ENCODE measurements at places on chromosomes 3 and 15. TPM values are rescaled to one million over a fixed set of nuclear protein-coding genes. Genes with fewer than 3 reads are reported as not detected.
A peak's percentile ranks its signal among the peaks of the same experiment; 100 is the strongest.

- no peaks in the 10 kb centered on the region for H3K4me1 ChIP-seq
- no peaks in the 10 kb centered on the region for H3K36me3 ChIP-seq
- DNase-seq, result no peak
- no peak overlapping the region for H3K4me3 ChIP-seq
Observed at GRCh38 chr3:57226176-57226575, 1.4 kb upstream of the APPL1 start.

DNA sequence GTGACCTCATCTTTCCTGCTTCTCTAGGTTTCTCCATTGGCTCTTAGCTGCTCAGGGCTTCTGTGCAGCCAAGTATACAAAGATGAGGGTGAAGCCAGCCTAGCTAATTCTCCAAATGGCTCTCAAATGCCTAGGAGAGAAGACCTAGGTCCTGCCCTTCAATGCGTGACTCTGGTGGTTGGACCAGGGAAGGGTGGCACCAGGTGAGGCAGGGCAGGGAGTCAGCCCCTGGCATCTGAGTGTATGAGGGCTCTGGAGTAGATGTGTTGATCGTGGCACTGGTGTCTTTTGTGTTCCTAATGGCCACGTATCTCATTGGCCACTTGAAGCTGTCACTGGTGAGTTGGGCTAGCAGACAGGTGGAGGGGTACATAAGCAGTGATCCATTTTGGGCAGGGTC, 59.8 kb downstream of the PDIA5 start:
- DNase-seq, result no peak
- H3K27ac ChIP-seq, result no peak overlapping the region
- H3K36me3 ChIP-seq, result no peaks in the 10 kb centered on the region
- H3K4me1 ChIP-seq, result peaks cover 4% of the 10 kb centered on the region

- peaks cover 5% of the 10 kb centered on the region for H3K27me3 ChIP-seq
- no peaks in the 10 kb centered on the region for H3K36me3 ChIP-seq
- H3K4me1 ChIP-seq, result no peaks in the 10 kb centered on the region
- DNase-seq, result no peak
- no peak overlapping the region for H3K27ac ChIP-seq
Observed at GRCh38 chr15:70023769-70024491, 73.8 kb downstream of the TLE3 start.

DNA sequence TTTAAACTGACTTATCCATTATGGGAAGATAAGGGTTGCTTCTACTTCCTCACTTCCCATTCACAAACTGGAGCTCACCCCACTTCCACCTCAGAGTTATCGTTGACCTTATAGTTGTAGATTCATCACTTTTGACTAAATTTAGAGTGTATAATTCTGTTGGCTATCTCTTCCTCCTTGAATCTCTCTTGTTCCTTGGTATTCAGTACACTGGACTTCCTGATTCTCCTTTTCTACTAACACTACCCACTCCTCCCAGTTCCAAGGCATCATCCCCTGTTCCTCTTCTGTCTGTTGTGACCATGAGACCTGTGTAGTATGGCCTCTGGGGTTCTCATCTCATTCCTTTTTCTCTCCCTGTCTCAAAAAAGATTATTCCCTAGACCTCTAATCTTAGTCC, 5.9 kb upstream of the GPR87 start:
- no peak overlapping the region for H3K27ac ChIP-seq
- no peaks in the 10 kb centered on the region for H3K4me1 ChIP-seq
- H3K27me3 ChIP-seq, result no peaks in the 10 kb centered on the region
- H3K4me3 ChIP-seq, result no peak overlapping the region

GRCh38 chr3:99648101-99648500, 9.7 kb downstream of the COL8A1 start:
- no peak overlapping the region for H3K4me3 ChIP-seq
- no peak overlapping the region for H3K27ac ChIP-seq
- no peaks in the 10 kb centered on the region for H3K4me1 ChIP-seq
- peak; percentile 40 for DNase-seq

Gene CLPX
- 41.8 TPM for total RNA-seq

Gene MYEF2
- total RNA-seq, result 12.4 TPM

All from colonic mucosa (tissue), 4 donors.